ENCODE measurements at places on chromosomes 1 and 21.
A peak's percentile ranks its signal among the peaks of the same experiment; 100 is the strongest.

GRCh38 chr1:55478742-55479141 is 263.6 kb upstream of the USP24 start:
- DNase-seq = no peak

GRCh38 chr1:35470977-35471613 is 86.1 kb downstream of the KIAA0319L start:
- no peak for DNase-seq

GRCh38 chr1:99704356-99704816 is 58.5 kb downstream of the PALMD start:
- DNase-seq = no peak

DNA sequence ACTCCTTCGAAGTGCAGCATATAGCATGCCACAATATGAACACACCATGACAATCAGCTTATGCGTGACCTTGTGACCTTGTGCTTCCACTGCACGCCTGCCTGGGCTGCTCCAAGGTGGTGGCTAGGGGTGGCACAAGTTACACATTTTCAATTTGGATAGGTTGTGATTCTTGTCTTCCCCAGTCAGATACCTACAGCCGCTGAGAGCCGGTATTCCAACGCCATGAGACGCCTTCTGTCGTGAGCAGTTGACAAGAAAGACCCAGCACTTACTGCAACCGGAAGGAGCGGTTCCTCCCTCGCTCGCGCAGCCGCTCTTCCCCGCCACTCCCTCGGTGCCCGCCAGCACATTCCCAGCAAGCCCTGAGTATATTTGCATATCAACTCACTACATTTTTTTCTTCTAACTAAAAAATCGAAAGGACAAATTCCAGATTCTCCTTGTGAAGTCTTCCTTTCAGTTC is 359 bp upstream of the RNU11 start:
- DNase-seq = peak; percentile 85

DNA sequence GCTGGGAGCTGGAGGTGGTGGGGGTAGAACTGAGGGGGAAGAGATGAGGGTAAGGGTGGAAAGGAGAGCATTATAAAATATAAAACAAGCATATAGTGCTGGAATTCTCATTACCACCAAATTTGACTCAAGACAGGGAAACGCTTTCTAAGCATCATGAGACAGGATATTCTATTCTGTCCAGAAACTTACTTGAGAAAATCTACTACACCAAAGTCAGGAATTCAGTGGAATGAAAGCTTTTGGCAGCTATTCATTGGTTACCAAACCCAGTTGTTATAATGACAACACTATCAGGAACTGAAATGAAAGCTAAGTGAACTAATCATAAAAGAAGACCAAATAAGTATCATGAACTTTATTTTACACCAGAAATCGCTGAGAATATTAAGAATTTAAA is 14.5 kb downstream of the AIDA start:
- DNase-seq = no peak

DNA sequence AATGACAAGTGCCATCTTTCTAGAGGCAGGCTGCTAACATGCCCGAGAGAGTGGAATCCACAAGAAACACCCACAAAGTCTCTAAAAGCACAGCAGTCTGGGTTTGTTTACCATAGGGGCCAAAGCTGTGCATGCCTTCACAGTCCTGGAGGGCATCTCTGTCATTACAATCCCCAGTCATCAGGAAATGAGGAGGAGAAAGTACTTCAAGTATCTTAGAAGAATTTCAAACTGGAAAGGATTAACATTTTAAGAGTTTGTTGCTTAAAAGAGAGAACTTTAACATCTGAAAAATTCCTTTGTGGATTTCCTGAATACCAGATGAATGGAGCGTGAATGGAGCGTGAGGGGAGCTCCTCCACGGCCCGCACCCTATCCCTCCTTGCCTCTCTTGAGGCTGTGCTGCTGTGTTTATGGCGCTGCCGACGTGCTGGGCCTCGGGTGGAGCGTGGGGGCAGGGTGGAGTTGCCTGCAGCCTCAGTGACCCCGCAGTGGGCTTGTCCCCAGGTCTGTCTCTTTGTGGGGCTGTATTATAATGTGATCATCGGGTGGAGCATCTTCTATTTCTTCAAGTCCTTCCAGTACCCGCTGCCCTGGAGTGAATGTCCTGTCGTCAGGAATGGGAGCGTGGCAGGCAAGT is 23.3 kb downstream of the SLC6A17 start:
- DNase-seq = no peak

- no peak for DNase-seq
These were observed 17.3 kb upstream of the NMNAT2 start for GRCh38 chr1:183435497-183435896.

- DNase-seq = no peak
These were observed 184.4 kb downstream of the USH2A start for GRCh38 chr1:216238844-216239243.

DNA sequence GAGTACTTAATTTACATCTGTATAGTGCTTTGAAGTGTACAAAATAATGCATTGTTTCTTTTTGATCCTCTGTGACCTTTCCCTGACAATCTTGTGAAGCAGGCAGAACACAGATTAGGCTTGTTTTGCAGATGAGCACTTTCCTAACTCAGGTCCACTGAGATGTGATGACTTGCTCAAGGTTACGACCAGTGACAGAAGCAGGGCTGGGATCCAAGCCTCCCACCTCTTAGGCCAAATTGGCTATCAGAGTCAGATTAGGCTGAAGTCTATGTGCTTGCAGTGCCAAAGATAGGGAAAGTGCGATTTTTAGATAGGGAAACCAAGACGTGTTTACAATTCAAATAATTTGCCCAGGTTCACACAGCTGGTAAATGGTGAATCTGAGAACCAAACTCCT is 147.3 kb downstream of the OMA1 start:
- no peak for DNase-seq

DNA sequence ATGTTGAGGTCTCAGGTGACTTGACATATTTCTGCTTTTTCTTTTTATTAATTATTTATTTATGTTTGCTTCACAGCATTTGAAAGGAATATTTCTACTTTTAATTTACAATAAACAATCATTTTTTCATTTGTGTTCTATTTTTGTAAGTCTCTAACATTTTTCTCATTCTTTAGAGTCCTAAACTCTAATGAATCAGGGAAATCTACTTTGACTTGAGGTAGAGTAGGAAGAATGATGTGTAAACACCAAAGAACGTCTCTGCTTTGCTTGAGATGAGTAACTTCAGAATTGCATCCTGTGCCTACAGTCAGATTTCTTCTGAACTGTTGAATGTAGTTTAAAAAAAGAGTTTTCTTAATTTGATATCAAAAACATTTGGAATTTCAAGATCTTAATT is 65.2 kb downstream of the CNST start:
- DNase-seq = no peak

GRCh38 chr1:109924316-109924715 is 13.7 kb downstream of the CSF1 start:
- no peak for DNase-seq

Measured in T-helper 22 cell (primary cell).